ENCODE measurements at places on chromosomes 2 and 18. TPM values are rescaled to one million over a fixed set of nuclear protein-coding genes. Genes with fewer than 3 reads are reported as not detected.

DNA sequence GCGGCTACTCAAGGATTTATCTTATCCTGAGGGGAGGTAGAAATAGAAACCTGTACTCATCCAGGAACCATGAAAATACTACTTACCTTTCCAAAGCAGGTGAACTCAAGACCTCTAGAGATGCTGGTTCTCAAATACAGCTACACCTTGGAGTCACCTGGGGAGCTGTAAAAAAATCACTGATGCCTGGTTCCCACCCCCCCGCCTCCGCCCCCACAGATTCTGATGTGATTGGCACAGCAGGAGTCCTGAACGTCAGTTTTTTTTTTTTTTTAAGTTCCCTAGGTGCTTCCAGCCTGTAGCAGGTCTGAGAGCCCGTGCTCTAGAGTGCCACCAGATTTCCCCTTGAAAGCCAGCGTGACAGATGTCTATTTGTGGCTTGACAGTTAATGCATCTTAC is 113.6 kb downstream of the MRO start:
- no peak for DNase-seq

GRCh38 chr18:72233106-72233505 is 311.0 kb downstream of the CBLN2 start:
- DNase-seq: no peak

Gene SAG
- 0.05 TPM for polyA plus RNA-seq

- DNase-seq: no peak
These were observed 89.9 kb upstream of the CDCA7 start for GRCh38 chr2:173264603-173265366.

DNA sequence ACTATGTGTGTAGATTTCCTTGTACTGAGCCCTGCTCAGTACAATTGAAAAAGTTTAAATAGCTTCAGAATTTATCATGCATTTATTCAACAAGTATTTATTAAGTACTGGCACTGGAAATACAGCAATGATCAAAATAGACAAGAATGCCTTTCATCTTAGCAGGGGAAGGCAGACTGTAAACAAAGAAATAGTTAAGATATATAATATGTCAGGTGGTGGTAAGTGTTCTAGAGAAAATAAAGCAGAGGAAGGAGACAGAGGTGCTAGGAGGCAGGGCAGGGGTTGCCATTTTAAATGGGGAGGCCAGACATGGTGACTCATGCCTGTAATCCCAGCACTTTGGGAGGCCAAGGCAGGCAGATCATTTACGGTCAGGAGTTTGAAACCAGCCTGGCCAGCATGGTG is 13.6 kb upstream of the LIPG start:
- no peak for DNase-seq

- DNase-seq: no peak
These were observed 28.8 kb upstream of the SIX3 start for GRCh38 chr2:44912660-44913059.

DNA sequence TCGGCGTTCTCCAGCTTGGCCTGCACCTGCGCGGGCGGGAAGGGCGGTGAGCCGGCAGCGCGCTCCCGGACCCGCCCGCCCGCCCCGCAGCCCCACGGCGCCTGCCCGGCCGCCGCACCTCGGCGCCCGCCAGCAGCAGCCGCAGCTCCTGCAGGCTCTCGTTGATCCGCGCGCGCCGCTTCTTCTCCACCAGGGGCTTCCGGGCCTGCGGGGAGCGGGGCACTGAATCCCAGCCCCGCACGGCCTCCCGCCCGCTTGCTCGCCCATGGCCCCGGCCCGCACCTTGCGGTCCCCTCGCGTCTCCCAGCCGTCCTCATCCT is 335 bp downstream of the HES6 start:
- no peak for DNase-seq

Gene TCF7L1
- 40.8 TPM for polyA plus RNA-seq

Gene ANKRD62
- polyA plus RNA-seq: not detected

Gene PFN4
- 1.0 TPM for polyA plus RNA-seq

DNA sequence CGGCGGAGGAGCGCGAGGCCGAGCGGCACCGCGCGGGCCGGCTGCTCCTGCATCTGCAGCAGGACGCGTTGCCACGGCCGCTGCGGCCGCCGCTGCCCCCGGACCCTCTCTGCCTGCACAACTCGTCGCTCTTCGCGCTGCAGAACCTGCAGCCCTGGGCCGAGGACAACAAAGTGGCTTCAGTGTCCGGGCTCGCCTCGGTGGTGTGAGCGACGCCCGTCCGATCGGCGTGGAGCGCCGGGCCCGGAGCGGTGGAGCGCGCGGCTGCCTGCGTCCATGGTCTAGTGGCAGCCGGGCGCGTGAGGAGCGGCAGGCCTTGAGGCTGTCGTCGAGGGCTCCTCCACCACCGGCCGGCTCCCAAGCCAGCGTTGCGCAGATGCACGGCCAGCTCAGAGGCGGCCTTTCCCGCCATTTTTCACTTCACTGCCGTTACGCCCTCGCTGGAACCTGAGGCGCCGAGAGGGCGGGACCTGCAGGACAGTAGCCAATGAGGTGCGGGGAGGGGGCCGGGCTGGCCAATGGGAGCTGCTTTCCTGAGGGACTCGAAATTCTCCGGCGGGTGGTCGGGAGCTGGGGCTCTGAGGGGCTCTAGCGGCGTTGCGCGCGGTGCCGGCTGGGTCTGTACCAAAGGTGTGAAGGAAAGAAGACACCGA is 1.9 kb downstream of the TLX2 start:
- no peak for DNase-seq

Gene FBXO48
- 1.5 TPM for polyA plus RNA-seq

Gene GCG
- 28.4 TPM for polyA plus RNA-seq

Gene HOXD13
- 0.39 TPM for polyA plus RNA-seq

Gene PPP1CB
- polyA plus RNA-seq: 198 TPM

- no peak for DNase-seq
These were observed 58.5 kb upstream of the TMEM18 start for GRCh38 chr2:735670-736218.

Gene UPP2
- not detected for polyA plus RNA-seq

Gene NAT8
- 0.51 TPM for polyA plus RNA-seq

- DNase-seq: peak; percentile 2
These were observed 89.1 kb downstream of the AKAIN1 start for GRCh38 chr18:5107988-5108387.

DNA sequence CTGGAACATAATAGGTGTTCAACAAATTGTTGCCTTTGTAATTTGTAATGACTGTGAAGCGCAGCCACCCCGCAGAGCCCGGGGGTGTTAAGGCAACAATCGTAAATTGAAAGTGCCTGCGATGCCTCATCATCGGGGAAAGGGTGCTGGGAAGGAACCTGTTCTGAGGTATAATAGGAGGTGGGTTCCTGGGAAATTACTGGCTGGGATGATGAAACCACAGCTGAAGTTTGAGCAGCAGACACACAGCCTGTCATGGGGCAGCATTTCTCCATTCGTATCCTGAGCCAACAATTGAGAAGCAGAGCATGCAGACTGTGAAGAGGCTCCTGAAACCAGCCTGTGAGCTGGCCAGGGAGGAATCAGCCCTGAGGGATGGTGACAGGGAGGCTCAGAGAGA is 404.0 kb upstream of the MYT1L start:
- no peak for DNase-seq

GRCh38 chr2:201396595-201396994 is 39.5 kb upstream of the FLACC1 start:
- DNase-seq: no peak

All from muscle of arm (tissue), 14 donors.